ENCODE measurements at places on chromosomes 6 and 20. TPM values are rescaled to one million over a fixed set of nuclear protein-coding genes. Genes with fewer than 3 reads are reported as not detected.

GRCh38 chr20:9551808-9552550, 37.6 kb downstream of the LAMP5 start:
- H3K36me3 ChIP-seq, result no peaks in the 10 kb centered on the region
- no peak overlapping the region for H3K4me3 ChIP-seq
- no peaks in the 10 kb centered on the region for H3K4me1 ChIP-seq
- DNase-seq, result no peak
- no peak overlapping the region for H3K27ac ChIP-seq

DNA sequence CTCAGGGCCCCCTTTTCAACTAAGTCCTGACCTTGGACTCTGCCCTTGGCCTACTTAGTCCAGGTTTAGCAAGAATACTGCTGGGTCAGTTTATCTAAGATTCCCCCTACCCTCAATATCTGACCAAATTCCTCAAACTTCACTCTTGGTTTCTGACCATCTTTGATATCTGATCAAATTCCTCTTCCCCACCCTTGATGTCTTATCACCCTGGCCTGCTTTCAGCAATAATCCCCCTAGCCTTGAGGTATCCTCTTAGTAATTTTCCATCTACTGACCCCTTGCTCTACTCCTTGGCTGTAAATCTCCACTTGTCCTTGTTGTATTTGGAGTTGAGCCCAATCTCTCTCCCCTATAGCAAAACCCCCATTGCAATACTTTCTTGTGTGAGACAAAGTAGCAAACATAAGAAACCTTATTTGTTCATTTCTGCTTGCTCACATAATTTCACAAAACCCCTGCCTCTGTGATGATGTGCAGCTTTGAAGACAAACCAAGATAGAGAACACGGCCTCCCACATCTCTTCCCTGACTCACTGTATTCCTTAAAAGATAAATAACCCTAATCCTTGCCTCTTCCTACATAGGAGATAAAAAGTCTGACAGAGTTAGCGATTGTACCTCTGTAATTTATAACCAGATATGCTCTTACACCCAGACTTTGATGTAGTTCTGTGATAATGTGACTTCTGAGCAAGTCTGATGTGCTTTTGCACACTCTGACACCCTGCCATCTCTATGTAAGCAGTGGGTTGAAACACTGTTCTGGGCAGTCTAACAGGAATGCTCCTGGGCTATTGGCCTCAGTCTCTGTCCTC, 13.8 kb upstream of the IYD start:
- H3K4me1 ChIP-seq, result no peaks in the 10 kb centered on the region
- H3K4me3 ChIP-seq, result no peak overlapping the region
- H3K27ac ChIP-seq, result no peak overlapping the region
- no peak for DNase-seq
- no peaks in the 10 kb centered on the region for H3K27me3 ChIP-seq

DNA sequence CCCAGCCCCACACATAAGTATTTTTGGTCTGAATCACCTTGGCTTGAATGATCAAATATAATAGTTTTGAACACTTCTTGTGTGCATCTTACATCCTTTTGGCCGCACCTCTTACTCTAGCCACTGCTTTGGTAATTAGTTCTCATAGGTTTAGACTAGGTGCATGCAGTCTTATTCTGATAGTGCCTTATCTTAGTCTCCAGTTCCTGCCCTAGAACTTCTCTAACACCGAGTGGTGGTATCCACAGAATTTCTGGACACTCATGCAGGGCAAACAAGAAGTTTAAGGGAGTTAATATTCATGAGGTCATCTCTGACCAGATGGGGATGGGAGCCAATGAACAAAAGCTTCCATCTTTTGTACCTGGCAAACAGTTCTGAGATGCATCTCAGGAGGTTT, 77.5 kb upstream of the AKIRIN2 start:
- no peak for DNase-seq
- H3K4me1 ChIP-seq, result peaks cover 65% of the 10 kb centered on the region
- no peak overlapping the region for H3K4me3 ChIP-seq
- H3K27me3 ChIP-seq, result no peaks in the 10 kb centered on the region
- H3K36me3 ChIP-seq, result no peaks in the 10 kb centered on the region

DNA sequence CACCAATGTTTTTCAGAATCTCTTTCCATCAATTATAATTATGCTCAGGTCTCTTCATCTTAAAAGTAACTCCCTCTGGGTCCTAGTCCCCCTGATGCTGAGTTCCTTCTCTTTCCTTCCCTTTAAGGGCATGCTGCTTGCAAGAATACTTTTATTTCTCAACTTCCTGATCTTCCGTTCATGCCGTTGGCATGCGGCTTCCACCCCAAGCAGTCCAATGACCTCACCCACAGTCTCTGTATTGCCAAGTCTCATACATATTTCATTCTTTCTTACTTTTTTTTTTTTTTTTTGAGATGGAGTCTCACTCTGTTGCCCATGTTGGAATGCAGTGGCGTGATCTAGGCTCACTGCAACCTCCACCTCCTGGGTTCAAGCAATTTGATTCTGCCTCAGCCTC, 83.5 kb downstream of the NDUFAF5 start:
- H3K4me3 ChIP-seq, result no peak overlapping the region
- no peak overlapping the region for H3K27ac ChIP-seq
- no peaks in the 10 kb centered on the region for H3K27me3 ChIP-seq
- no peak for DNase-seq
- no peaks in the 10 kb centered on the region for H3K36me3 ChIP-seq

GRCh38 chr6:48744948-48745347, 634.0 kb upstream of the PTCHD4 start:
- H3K27me3 ChIP-seq, result no peaks in the 10 kb centered on the region
- no peak overlapping the region for H3K4me3 ChIP-seq
- H3K36me3 ChIP-seq, result no peaks in the 10 kb centered on the region
- DNase-seq, result no peak
- no peak overlapping the region for H3K27ac ChIP-seq

DNA sequence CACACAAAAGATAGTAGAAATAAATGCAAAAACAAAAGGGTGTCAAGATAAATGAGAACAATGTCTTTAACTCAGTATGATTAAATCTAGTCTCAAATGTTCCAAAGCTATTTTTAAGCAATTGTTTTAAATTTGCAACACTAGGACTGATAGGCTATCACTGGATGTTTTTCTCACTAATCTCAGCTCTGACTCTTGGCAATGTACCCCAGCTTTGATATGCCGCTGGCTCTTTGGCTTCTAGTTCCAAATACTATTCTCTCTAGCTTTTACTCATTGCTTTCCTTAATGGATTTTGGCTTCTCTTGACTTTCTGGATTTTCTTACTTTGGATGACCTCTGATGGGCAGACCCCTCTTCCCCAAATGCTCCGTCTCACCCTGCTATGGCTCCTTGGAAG, 116.0 kb upstream of the SLC35B3 start:
- H3K36me3 ChIP-seq, result no peaks in the 10 kb centered on the region
- no peak overlapping the region for H3K4me3 ChIP-seq
- no peak overlapping the region for H3K27ac ChIP-seq
- peaks cover 7% of the 10 kb centered on the region for H3K4me1 ChIP-seq
- H3K27me3 ChIP-seq, result no peaks in the 10 kb centered on the region
- no peak for DNase-seq

- no peak for DNase-seq
- H3K27me3 ChIP-seq, result no peaks in the 10 kb centered on the region
- H3K36me3 ChIP-seq, result no peaks in the 10 kb centered on the region
- no peak overlapping the region for H3K4me3 ChIP-seq
- H3K27ac ChIP-seq, result no peak overlapping the region
- no peaks in the 10 kb centered on the region for H3K4me1 ChIP-seq
Observed at GRCh38 chr6:129785756-129786135, 75.4 kb downstream of the TMEM244 start.

GRCh38 chr6:149938571-149939355, 3.1 kb upstream of the ULBP2 start:
- peaks cover 12% of the 10 kb centered on the region for H3K4me1 ChIP-seq
- no peak overlapping the region for H3K27ac ChIP-seq
- no peak for DNase-seq
- peak overlapping the region; percentile 50 for H3K4me3 ChIP-seq

- no peak overlapping the region for H3K4me3 ChIP-seq
- no peak for DNase-seq
- no peaks in the 10 kb centered on the region for H3K4me1 ChIP-seq
- H3K27ac ChIP-seq, result no peak overlapping the region
- peaks cover 3% of the 10 kb centered on the region for H3K36me3 ChIP-seq
- no peaks in the 10 kb centered on the region for H3K27me3 ChIP-seq
Observed at GRCh38 chr6:82953871-82954270, 111.8 kb downstream of the UBE3D start.

DNA sequence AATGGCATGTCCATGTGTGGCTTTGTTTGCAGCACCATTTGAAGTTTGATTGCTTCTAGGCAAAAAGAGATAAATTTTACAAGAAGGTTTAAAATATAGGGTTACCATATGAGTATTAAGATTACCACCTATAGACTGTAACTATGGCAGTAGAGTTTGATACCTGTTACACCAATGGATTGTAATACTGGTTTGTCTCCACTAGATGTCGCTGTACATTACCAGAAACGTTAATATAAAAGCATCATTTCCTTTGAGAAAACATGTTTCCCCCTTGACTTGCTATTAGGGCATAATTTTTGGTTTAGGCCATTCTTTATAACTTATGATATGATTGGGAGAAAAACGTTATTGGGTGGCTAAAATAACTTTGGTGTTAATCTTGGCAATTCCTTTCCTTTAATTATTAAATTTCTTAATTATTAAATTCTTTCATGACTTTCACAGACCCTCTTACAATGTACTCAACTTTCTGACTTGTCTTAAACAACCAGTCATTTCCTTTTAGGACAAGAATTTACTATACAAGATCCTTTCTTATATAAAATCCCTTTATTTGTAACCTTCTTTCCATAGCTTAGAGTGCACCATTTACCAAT, 42.8 kb downstream of the HLA-DPB1 start:
- H3K4me3 ChIP-seq, result no peak overlapping the region
- peaks cover 2% of the 10 kb centered on the region for H3K27me3 ChIP-seq
- peaks cover 32% of the 10 kb centered on the region for H3K4me1 ChIP-seq
- DNase-seq, result peak; percentile 66

GRCh38 chr6:134182528-134182927, 130.1 kb upstream of the SLC2A12 start:
- no peaks in the 10 kb centered on the region for H3K36me3 ChIP-seq
- no peak for DNase-seq
- H3K27me3 ChIP-seq, result no peaks in the 10 kb centered on the region
- peaks cover 85% of the 10 kb centered on the region for H3K4me1 ChIP-seq

DNA sequence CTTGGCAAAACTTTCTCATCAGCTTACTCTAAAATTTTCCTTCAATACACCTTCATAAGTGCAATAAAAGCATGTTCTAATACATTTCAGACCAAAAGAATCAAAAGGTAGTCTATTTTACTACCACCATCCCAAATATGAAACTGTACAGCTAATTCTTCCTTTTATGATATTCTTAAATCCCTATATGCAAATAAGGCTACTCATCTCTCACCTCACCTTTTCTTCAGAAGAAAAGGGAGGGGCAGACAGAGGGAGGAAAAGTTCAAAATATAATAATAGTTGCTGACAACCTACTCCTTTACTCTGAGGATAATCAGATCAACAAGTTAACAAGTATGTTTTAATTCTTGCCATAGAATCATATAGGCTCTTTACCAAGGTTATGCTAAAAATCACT, 7.4 kb downstream of the C6orf120 start:
- peaks cover 12% of the 10 kb centered on the region for H3K36me3 ChIP-seq
- no peak overlapping the region for H3K4me3 ChIP-seq
- no peak overlapping the region for H3K27ac ChIP-seq
- DNase-seq, result no peak
- H3K4me1 ChIP-seq, result peaks cover 17% of the 10 kb centered on the region

- H3K27ac ChIP-seq, result no peak overlapping the region
- H3K36me3 ChIP-seq, result no peaks in the 10 kb centered on the region
- no peaks in the 10 kb centered on the region for H3K27me3 ChIP-seq
- no peak overlapping the region for H3K4me3 ChIP-seq
- no peaks in the 10 kb centered on the region for H3K4me1 ChIP-seq
Observed at GRCh38 chr20:17012546-17013226, 214.2 kb upstream of the PCSK2 start.

DNA sequence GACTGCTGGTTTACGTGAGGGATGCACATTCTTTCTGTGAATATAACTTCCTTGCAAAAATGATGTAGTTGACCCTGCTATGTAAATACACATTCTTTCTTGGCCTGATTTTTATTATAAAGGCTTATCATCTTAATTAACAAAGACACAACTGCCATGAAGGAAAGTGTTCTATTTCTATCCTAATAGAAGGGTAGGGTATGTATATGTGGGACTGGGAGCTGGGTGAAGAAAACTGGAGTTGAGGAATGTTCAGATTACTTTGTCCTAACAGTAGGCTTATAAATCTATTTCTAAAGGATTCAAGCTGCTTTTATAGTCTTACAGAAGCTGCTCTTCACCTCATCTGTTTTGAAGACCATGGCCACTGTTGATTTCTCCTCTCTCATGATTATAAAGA, 76.5 kb upstream of the RGS17 start:
- no peak for DNase-seq
- H3K27ac ChIP-seq, result no peak overlapping the region
- H3K27me3 ChIP-seq, result no peaks in the 10 kb centered on the region
- no peak overlapping the region for H3K4me3 ChIP-seq
- no peaks in the 10 kb centered on the region for H3K36me3 ChIP-seq
- no peaks in the 10 kb centered on the region for H3K4me1 ChIP-seq

GRCh38 chr20:55782912-55783253, 222.4 kb downstream of the CBLN4 start:
- H3K4me3 ChIP-seq, result no peak overlapping the region
- no peaks in the 10 kb centered on the region for H3K36me3 ChIP-seq
- no peak for DNase-seq
- no peaks in the 10 kb centered on the region for H3K27me3 ChIP-seq

DNA sequence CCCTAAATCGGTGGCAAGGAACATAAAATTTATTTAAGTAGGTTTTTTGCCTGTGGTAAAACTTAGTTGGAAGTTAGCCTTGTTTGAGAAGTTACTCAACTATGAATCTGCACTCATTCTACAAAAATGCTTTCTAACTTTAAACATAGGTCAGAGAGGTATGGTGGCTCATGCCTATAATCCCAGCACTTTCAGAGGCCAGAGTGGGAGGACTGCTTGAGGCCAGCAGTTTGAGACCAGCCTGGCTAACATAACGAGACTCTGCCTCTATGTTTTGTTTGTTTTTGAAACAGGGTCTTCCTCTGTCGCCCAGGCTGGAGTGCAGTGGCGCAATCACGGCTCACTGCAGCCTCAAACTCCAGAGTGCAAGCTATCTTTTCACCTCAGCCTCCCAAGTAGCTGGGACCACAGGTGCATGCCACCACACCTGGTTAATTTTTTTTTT, 16.2 kb downstream of the USP49 start:
- peak; percentile 18 for DNase-seq
- no peaks in the 10 kb centered on the region for H3K36me3 ChIP-seq
- peaks cover 29% of the 10 kb centered on the region for H3K4me1 ChIP-seq
- H3K4me3 ChIP-seq, result no peak overlapping the region
- no peak overlapping the region for H3K27ac ChIP-seq

The PPARD gene
- 5.8 TPM for total RNA-seq

The BCAS1 gene
- 0.67 TPM for total RNA-seq

The SPATS1 gene
- total RNA-seq, result not detected

The EYA2 gene
- not detected for total RNA-seq

The ULBP1 gene
- 0.04 TPM for total RNA-seq

Data from HepG2 (cell line).